ENCODE measurements at places on chromosomes 13 and 19.

DNA sequence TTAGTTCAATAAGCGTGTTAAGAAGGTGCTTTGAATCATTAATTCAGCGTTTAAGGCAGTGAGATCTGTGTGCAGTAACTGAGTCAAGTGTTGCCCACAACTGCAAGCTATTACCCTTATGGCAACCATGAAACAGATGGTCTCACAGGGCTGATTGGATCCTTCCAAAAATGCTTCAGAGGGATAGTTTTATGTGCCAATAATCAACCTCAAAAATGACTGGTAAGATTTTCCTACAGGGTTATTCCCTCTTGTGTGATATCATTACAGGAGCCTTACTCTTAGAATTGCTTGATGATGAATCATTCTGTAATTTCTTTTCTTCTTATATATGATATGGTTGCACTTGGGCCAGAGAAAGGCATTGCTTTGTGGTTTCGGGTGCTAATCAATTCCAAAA is 1299.2 kb upstream of the ATXN8OS start:
- no peak for DNase-seq

DNA sequence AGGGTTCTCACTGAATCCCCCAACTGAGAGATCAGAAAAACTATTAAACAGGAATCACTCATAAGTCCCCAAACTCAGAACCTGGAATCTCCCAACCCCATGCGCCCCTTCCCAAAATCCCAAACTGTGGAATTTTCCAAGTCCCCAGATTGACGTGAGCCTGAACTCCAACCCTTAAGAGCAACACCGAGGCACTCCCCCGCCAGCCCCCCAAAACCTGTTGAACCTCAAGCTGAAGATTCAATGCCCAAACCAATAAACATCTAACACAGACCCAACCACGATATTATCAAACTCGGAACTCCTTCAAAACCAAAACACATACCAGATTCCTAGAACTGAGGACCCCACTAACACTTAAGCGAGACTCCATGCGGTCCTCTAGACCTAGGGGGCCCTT is 599 bp downstream of the IZUMO1 start:
- no peak for DNase-seq

DNA sequence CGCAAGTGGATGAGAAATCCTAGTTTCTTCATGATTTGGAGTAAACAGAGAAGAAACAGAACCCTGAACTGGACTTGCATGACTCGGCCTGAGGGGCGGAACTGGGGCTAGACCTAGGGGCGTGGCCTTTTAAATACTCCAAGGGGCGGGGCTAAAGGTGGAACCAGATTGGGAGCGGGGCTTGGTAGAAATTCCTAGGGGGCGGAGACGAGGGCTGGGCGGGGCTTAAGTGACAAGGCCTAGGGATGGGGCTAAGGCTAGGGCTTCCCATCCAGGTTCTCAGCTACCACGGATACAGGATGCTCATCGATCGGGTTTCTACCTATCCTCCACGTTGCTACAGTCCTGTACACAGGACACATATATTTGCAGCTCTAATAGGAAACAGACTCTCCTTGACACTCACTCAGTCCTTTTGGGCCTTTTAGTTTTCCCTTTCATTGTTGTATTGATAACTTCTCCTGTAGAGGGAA is 372 bp upstream of the ZNF699 start:
- peak; percentile 97 for DNase-seq

- DNase-seq = peak; percentile 70
These were observed 37.8 kb downstream of the TNFSF14 start for GRCh38 chr19:6632002-6632621.

- DNase-seq = no peak
These were observed 24.4 kb downstream of the UBAC2 start for GRCh38 chr13:99225078-99225477.

- DNase-seq = no peak
These were observed 18.7 kb downstream of the CEBPA start for GRCh38 chr19:33283589-33283988.

DNA sequence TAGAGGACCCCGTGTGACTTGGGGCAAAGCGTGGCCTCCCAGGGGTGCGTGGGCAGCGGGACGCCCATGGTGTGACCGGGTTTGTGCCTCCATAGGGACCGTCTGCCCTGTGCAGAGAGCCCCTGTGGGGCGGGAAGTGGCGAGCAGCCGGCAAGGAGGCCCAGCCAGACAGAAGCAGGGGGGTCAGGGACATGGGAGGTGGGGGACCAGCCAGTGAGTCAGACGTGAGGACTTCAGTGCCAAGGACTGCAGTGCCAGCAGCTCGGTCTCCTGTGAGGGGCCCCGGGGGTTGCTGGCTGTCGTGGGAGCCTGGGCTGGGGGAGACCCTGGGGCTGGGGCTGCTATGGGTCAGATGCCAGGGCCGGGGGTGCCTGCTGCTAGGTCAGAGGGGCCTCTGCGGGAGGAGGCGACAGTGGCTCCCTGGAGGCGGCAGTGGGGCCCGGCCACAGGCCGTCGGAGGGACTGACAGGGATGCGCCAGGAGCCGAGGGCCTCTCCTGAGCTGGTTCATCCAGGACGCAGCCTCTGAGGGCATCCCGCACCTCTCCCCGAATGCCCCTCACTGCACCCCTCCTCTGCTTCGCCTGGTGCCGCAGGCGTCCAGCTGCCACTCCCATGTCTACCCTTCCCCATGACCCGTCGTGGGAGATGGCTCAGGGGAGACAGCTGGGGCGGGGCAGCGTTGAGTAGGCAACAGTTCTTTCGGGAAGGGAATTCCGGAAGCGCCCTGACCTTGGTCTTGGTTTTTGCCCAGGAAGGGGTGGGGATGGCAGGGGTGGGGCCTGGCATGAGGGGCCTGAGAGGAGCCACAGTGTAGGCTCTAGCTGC is 80.0 kb downstream of the KDM4B start:
- DNase-seq = no peak

DNA sequence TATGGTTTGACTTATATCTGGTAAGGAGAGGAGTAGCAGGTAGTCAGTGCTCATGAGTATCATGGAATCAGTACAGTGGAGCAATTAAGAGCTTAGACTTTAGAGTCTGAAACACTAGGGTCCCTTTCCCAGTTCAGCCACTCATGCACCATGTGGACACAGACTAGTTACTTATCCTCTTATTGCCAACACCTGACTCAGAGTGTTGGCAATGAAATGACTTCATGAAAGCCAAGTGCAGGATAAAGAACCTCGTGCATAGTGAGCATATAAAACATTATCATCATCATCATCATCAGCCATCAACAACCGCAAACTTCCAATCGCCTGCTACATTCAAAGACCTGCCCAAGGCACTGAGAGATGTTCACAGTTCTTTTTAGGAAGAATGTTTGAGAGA is 164.2 kb downstream of the FOXO1 start:
- DNase-seq = no peak
